ENCODE measurements at places on chromosomes 7 and 10.

- no peak for DNase-seq
These were observed 330.8 kb downstream of the EXOC4 start for GRCh38 chr7:133583545-133584171.

DNA sequence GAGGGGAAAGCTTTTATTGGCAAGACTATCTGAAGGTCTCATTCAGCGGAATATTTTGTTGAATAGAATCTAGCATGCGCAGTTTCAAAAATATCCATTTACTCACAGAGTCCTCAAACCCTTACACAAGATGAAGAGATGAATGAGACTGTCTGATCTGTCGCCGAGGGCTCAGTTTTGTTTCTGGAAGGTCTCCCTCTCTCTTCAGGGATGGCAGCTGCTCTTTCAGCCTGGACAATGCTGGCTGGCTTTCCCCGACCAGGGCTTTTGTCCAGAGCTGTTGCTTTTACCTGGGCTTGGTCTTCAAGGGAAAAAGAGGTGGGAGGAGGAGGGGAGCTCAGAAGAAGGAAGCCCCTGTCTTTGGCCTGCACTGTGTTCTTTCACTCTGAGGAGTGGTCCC is 81.9 kb upstream of the BTBD16 start:
- no peak for DNase-seq

DNA sequence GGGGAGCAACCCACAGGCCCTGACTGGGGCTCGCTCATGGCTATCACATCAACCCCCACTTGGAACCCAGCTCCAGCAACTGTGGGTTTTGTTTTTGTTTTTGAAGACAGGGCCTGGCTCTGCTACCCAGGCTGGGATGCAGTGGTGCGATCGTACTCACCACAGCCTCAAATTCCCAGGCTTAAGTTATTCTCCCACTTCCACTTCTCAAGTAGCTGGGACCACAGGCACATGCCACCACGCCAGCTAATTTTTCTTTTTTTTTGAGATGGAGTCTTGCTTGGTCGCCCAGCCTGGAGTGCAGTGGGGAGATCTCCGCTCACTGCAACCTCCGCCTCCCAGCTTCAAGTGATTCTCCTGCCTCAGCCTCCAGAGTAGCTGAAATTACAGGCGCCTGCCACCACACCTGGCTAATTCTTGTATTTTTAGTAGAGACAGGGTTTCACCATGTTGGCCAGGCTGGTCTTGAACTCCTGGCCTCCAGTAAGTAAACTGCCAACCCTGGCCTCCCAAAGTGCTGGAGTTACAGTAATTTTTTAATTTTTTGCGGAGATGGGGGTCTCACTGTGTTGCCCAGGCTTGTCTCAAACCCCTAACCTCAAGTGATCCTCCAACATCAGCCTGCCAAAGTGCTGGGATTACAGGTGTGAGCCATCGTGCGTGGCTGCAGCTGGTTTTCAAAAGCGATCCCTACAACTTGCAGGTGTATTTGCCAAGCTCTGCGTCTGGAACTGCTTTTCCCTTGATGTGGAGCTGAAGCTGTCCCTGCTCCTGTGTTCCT is 228.7 kb downstream of the SKIDA1 start:
- DNase-seq = no peak

DNA sequence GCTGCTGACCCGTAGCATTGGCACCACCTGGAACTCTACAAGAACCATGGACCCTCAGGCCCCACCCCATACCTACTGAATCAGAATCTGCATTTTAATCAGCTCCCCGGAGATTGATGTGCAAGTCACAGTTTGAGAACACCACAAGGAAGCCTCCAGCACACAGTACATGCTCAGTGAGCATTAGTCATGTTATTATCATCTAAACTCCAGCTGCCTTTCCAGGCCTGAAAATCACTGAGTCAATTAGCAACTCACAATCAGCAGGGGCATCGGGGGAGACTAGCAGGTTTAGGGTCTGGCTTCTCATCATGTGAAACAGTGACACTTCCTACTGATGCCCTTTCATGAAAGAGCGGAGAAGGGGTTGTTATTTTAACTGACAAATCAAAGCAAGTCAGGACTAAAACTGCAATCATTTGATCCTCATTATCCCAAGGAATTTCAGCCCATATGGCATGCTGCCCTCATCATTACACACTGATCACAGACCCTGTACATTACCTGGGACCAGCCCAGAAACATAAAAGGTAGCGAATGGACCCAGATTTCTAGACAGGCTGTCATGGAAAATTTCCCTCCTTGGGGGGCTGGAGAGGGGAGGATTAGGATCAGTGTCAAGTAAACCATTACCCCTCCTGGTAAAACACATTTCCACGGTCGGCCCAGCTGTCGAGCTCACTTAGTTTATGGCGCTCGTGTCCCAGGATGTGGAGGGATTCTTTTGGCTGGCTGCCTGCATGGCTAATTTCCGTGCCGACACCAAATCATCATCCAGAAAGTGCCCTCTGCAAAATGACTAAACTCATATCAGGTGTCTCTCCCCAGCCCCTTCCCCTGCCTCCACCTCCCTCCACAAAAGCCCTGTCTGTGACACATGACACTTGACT is 122.8 kb downstream of the PRLHR start:
- DNase-seq = no peak

GRCh38 chr7:129160161-129160905 is 15.8 kb downstream of the TSPAN33 start:
- no peak for DNase-seq

GRCh38 chr7:155183655-155184054 is 113.5 kb downstream of the HTR5A start:
- DNase-seq = no peak

- DNase-seq = no peak
These were observed 4.9 kb downstream of the HKDC1 start for GRCh38 chr10:69224862-69225657.
